Stimulated activated effector memory CD8-positive, alpha-beta T cell treated with anti-CD3 and anti-CD28 coated beads, Interleukin-12 subunit alpha, Interleukin-12 subunit beta, amount 100 ng/mL, for 72 hours (primary cell): ENCODE measurements at places on chromosomes 7 and 10.

GRCh38 chr10:62736168-62736546 is 68.4 kb upstream of the ADO start:
- no peak for DNase-seq

DNA sequence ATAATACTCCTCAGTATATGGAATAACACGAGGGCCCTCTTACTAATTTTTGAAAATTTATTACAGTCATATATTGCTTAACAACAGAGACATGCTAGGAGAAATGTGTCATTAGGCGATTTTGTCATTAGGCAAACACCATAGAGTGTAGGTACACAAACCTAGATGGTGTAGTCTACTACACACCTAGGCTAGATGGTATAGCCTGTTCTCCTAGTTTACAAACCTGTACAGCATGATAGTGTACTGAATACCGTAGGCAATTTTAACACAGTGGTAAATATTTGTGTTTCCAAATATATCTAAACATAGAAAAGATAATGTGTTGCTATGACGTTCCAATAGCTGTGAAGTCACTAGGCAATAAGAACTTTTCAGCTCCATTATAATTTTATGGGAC is 12.8 kb downstream of the OR2F1 start:
- DNase-seq, result no peak

DNA sequence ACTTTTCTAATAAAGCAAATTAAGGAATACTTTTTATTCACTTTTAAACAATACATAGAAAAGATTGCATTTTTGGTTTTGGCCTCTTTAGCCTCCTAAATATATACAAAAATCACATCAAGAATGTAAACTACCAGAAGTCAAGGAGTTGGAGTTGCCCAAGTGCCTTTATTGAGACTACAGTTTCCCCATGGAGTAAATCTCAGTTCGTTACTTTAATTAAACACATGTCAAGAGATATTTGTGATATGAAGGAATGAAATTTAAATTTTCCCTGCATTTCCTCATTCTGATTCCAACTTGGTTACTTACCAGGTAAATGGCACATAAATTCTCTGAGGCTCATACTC is 492.9 kb downstream of the TNS3 start:
- no peak for DNase-seq

- DNase-seq, result no peak
These were observed 667 bp downstream of the KLLN start for GRCh38 chr10:87862679-87863052.

DNA sequence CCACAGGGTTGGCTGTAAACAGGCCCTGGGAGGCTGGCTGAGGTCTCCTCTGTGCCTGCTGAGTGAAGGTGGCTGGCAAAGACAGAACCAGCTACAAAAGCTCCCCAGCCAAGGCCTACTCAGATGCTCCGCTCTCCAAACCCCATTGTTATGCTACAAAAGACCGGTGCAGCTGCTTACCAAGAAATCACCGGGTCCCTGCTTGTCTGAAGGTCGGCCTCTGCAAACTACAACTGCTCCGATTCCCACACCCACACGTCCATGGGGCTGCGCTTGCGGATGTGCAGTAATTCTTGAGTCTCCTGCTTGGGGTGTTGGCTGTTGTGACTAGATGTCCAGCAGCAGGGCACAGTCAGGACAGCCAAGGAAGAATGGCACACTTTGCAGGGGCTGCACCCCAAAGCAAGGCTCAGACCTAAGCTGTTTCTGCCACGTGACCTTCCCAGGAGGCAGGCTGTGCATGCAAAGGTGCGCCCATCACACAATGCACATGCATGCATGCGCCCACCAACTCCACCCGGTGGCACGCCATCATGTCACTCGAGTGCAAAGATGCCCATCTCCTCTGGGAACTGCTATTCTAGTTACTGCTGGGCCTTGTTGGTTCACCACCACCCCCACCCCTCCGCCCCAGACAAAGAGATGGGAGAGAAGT is 97.8 kb downstream of the OAT start:
- no peak for DNase-seq

DNA sequence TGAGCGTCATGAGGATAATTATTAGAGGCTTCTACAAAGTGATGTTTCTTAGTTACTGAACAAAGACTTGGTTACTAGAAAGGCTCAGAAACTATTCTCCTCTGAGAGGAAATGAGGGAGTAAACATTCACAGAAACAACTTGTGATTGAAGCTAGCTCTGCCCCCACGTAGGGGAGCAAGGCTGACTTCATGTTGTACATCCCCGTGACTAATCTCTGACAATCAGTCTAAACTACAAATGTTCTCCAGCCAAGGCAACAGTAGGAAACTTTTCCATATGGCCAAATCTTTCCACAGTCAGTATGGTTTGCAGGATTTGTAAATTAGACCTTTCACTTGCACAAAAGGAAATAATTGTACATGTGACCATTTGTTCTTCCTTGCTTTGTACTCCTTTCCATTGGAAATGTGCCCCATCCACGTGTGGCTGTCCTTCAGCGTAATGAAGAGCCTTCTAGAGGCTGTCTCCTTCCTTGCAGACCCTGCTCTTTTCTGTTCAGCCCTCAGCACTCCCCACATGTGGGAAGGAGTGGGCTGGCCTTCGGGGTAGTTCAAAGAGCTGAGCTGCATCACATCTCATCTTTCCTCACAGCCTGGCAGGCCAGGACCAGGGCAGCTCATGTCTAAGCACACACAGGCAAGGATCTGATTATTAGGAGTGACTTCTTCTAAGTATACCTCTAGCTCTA is 93.5 kb downstream of the PCGF5 start:
- DNase-seq, result no peak

- DNase-seq, result no peak
These were observed 234.7 kb upstream of the NPY start for GRCh38 chr7:24049296-24049695.

DNA sequence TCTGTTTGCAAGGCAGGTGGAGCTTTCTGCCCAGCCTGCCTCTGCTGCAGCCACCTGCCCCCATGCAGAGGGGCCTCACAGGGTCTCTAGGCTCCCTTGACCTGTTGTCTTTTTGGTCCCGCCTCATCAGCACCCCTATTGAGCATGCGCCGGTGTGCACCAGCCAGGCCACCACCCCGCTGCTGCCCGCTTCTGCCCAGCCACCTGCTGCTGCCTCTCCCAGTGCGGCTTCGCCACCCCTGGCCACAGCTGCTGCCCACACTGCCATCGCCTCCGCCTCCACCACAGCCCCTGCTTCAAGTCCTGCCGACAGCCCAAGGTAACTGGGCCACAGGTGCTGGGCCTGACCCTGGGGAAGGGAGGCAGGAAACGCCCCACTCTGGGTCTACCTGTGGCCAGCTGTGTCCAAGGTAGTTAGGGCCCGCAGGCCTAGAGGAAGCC is 38.1 kb downstream of the LDB3 start:
- DNase-seq, result no peak

GRCh38 chr10:26903431-26904217 is 42.9 kb upstream of the ABI1 start:
- DNase-seq, result no peak

DNA sequence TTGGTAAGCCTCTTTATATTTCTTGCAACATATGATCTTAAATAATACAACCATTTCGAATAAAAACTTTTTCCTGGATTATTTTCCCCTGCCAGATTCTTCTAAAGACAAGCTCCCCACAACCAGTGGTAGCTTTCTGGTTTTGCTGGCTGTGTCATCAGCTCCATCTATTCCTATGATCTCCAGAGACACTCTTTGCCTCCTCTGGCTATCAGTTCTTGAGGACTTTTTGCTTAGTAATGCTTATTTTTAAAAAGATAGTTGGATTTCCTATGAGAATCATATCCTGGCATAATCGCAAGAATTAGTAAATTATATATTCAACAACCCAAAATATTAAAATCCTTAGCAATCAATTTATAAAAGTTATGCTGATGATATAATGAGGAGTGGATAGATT is 103.8 kb upstream of the SLC26A5 start:
- DNase-seq, result no peak

DNA sequence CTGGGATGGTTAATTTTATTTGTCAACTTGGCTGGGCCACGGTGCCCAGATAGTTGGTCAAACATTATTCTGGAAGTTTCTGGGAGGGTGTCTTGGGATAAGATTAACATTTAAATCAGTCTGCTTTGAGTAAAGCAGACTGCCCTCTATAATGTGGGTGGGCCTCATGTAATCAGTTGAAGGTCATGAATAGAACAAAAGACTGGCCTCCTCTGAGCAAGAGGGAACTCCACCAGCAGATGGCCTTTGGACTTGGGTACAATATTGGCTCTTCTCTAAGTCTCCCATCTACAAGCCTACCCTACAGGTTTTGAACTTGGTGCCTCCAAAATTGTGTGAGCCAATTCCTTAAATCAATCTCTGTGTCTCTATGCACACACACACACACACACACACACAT is 61.8 kb downstream of the PLXNA4 start:
- DNase-seq, result no peak

GRCh38 chr7:21300692-21301091 is 127.2 kb upstream of the SP4 start:
- no peak for DNase-seq

DNA sequence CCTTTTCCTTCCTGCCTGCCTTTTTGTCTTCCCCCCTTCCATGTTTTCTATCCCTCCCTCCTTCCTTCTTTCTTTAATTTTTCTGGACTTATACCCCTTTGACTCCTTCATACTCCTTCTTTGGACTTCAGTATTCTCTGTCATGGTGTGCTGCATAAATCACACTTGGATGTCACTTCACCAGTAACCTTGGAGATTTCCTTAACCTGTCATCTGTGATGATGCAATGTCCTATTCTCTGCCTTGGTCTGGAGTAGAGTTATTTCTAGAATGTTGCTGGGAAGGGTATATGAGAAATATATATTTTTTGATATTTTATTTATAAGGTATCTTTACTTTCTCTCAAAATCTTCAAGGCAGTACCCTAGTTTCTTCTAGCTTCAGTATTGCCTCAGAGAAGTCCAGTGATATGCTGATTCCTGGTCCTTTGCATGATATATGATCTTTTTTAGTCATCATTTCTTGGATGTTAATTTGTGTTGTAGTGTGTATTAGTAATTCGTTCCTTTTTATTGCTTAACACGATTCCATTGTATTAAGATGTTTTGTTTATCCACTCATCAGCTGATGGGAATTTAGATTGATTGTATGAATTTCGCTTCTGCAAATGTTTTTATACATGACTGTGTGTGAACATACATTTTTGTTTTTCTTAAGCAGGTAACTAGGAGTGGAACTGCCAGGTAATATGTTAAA is 206.9 kb upstream of the MBL2 start:
- DNase-seq, result no peak

GRCh38 chr10:119320981-119321380 is 113.6 kb downstream of the GRK5 start:
- DNase-seq, result no peak

GRCh38 chr7:861222-861621 is 15.1 kb upstream of the GET4 start:
- DNase-seq, result no peak

- DNase-seq, result no peak
These were observed 22.3 kb downstream of the KIAA1217 start for GRCh38 chr10:24231200-24231599.

- DNase-seq, result peak; percentile 89
These were observed 27.8 kb downstream of the RBM20 start for GRCh38 chr10:110671788-110672579.

DNA sequence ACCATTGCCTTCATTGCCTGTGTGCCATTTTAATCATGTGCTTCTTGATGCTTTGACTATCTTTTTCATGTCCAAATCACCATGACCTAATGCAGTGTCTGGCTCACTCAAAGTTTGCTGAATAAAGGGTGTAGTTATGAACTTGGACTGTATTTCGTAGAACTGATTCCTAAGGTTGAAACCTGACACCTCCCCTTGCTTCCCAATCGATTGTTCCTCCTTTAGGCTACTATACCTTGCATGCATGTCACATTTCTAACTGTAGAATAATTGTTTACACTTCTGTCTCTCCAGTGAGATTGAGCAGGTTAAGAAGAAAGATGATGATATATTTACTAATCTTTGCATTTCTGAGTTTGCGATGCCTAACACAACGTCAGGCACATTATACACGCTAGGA is 41.0 kb upstream of the CDK1 start:
- DNase-seq, result no peak

DNA sequence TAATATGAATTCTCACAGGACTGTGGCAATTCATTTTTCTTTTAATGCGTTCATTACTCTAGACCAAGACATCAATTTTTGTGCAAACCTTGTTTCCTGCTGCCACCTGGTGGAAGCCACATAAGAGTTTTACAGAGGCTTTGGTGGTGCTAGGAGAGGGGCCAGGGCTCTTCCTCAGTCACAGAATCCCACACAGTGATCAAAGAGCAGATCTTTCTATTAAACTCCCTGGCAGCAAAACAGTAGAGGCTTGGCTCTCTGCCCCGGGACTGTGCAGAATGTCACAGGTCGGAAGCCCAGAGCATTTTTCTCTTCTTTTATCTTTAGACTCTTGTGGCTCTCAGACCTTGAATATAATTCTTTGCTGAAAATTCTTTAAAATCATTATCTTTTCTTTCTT is 506.4 kb upstream of the C7orf33 start:
- DNase-seq, result no peak

- DNase-seq, result no peak
These were observed 468.1 kb upstream of the NRP1 start for GRCh38 chr10:33802566-33802965.

- no peak for DNase-seq
These were observed 41.3 kb upstream of the SRPK2 start for GRCh38 chr7:105429746-105430612.

- no peak for DNase-seq
These were observed 27.1 kb upstream of the PTPRN2 start for GRCh38 chr7:158614700-158615099.

- DNase-seq, result peak; percentile 36
These were observed 6.8 kb upstream of the TAS2R40 start for GRCh38 chr7:143214789-143215679.

DNA sequence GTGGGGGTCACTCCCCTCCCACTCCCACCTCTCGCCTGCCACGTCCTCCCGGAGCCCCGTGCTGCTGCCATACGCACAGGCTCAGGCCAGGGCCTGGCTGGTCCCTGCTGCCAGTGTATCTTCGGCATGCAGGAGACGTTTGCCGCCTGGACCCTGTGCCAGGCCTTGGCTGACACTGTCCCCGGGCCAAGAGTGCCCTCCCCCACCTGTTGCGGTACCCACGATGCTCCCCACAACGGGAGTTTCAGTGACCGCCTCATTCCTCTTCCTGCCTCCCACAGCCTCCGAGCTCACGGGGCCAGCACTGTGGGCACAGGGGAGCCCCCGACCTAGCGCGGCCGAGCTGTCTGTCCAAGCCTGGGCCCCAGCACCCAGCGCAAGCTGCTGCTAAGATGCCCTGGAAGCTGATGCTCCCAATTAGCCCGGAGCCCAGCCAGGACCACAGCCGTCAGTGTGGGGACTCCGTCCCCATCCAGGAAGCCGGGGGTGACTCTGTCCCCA is 7.4 kb downstream of the TTYH3 start:
- no peak for DNase-seq

GRCh38 chr10:91976317-91977051 is 52.9 kb downstream of the BTAF1 start:
- no peak for DNase-seq

DNA sequence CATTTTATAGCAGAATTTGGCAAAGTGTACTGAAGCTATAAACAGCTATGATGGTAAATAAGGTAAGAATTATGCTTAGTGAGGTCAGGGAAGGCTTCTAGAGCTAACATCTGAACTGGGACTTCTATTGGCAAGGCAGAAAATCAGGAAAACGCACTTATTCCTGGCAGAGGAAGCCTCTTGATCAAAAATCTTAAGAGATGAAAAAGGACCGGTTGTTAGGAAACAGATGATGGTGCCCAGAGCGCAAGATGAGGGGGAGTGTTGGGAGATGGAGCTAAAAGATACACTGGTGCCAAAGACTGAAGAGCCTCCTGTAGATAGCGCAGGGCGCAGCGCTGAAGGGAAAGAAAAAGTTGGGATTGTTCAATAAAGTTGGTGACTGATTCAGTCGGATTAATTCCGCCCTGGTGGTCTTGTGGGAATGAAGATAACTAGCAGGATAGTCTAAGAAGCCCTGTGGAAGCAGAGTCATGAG is 550 bp upstream of the CALU start:
- DNase-seq, result no peak
